ENCODE measurements at places on chromosomes 11 and 22.
A peak's percentile ranks its signal among the peaks of the same experiment; 100 is the strongest.

- peaks cover 7% of the 10 kb centered on the region for H3K27me3 ChIP-seq
- DNase-seq: no peak
- no peak overlapping the region for H3K27ac ChIP-seq
These were observed 5.2 kb downstream of the DGAT2 start for GRCh38 chr11:75773595-75774353.

DNA sequence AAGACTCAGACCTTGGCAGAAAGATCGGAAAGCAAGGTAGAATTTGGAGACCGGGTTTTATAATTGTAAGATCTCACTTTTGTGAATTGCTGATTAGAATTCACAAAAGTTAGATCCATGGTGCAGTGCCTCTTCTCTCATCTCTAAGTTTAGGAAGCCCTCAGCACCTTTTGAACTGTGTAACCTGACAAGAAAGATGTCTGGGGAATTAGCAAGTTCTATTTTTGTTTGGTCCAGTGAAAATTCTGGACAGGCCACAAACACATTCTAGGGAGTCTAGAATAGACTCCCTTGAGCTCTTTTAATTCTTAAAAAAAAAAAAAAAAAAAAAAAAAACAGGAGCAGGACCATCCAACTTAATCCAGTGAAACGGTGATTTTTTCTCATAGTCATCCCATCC is 66.1 kb downstream of the CECR2 start:
- H3K4me3 ChIP-seq: no peak overlapping the region
- H3K27ac ChIP-seq: no peak overlapping the region
- H3K36me3 ChIP-seq: no peaks in the 10 kb centered on the region
- H3K4me1 ChIP-seq: no peaks in the 10 kb centered on the region

DNA sequence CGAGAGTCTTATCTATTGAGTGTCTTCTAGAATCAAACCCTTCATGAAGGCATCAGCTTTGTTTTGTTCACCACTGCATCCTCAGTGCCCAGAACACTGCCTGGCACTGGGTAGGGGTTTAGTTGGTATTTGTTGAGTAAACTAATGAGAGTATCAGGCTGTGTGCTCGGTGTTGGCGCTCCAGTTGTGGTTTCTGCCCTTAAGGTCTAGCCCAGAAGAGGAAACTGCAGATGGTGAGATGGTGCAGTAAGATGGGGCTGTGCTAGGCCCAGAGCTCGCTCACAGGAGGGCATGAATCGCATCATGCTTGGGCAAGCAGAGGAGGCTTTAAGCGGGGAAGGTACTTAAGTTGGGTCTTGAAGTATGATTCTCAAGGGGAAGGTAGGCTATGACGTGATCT is 97.2 kb downstream of the FBXO7 start:
- H3K27ac ChIP-seq: no peak overlapping the region
- DNase-seq: no peak
- H3K4me1 ChIP-seq: peaks cover 2% of the 10 kb centered on the region
- H3K4me3 ChIP-seq: no peak overlapping the region
- H3K36me3 ChIP-seq: no peaks in the 10 kb centered on the region

DNA sequence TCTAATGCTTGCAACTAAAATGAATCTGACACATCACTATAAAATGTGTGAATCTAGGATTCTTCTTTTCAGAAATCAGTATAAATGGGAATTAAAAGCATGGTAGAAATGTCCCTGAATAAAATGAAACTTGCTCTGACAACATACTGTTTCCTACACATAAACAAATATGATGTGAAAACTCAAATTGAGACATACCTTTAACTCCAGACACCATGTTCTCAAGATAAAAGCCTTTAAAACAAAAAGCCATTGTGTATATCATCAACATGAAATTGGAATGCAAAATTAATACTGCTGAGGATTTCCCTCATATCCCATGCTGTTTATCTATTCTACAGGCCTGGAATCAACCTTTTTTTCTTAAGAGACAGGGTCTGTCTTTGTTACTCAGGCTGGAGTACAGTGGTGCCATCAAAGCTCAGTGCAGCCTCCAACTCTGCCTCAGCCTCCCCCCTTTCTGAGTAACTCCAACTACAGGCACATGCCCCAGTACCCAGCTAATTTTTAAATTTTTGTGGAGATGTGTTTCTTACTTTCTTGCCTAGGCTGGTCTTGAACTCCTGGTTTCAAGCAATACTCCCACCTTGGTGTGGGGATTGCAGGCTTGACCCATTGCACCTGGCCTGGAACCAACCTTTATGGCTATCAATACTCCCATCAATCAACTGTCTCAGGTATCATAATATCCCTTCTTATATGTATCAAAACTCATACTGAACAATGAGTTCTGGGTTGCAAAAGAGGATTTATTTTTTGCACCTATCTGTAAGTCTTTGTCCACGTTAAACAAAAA is 6.7 kb downstream of the TAF1D start:
- H3K36me3 ChIP-seq: peaks cover 99% of the 10 kb centered on the region
- peaks cover 63% of the 10 kb centered on the region for H3K4me1 ChIP-seq
- H3K27ac ChIP-seq: peak overlapping the region; percentile 98
- H3K27me3 ChIP-seq: no peaks in the 10 kb centered on the region
- H3K4me3 ChIP-seq: no peak overlapping the region

DNA sequence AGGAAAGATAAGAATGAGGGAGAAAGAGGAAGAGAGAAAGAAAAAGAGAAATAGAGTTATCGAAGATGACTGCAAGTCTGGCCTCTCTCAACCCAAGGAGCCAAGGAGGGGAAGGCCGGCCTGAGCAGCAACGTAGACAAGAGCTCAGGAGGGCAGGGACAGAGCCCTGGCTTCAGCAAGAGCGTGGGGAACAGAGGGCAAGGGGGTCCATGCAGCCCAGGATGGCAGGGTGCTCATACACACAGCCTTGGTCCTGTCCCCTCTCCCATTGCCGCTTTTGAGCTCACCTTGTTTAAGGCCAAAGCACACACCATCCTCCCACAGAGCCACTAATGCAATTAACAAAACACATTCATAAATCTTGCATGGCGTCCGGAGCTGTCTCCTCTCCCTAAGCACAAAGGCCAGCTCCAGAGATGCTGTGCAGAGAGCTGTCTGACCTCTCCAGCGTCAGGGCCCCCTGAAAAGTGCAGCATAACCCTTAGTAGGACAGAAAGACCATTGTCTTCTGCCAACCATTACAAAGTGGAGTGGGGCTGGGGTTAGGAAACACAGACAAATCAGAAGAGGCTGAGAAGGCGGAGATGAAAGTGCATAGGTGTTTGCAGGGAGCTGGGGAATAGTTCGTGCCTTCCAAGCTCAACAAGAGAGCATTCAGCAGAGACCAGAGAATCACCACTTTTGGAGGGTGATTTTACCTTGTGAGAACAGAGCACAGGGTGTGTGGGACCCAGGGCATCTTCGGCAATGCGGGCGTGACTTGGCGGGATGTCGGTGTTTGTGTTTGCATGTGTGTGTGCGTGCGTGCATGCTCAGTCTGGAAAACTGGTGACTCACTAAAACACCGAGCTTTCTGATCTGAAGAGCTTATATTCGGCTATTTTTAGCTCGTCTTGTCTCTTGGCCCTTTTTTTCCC is 28.2 kb upstream of the JAM3 start:
- no peaks in the 10 kb centered on the region for H3K27me3 ChIP-seq
- H3K4me3 ChIP-seq: no peak overlapping the region
- H3K36me3 ChIP-seq: no peaks in the 10 kb centered on the region
- no peak overlapping the region for H3K27ac ChIP-seq

- no peaks in the 10 kb centered on the region for H3K27me3 ChIP-seq
- H3K36me3 ChIP-seq: peaks cover 5% of the 10 kb centered on the region
- DNase-seq: no peak
These were observed 20.8 kb upstream of the TXNRD2 start for GRCh38 chr22:19962246-19962908.

- DNase-seq: no peak
- H3K4me1 ChIP-seq: no peaks in the 10 kb centered on the region
- H3K36me3 ChIP-seq: no peaks in the 10 kb centered on the region
- H3K4me3 ChIP-seq: no peak overlapping the region
- H3K27ac ChIP-seq: no peak overlapping the region
- no peaks in the 10 kb centered on the region for H3K27me3 ChIP-seq
These were observed 161.1 kb downstream of the BBOX1 start for GRCh38 chr11:27201454-27202302.

GRCh38 chr11:94533696-94534630 is 9.8 kb upstream of the FUT4 start:
- DNase-seq: no peak
- H3K27me3 ChIP-seq: peaks cover 47% of the 10 kb centered on the region
- H3K27ac ChIP-seq: no peak overlapping the region
- H3K4me3 ChIP-seq: no peak overlapping the region
- no peaks in the 10 kb centered on the region for H3K4me1 ChIP-seq
- H3K36me3 ChIP-seq: no peaks in the 10 kb centered on the region

- H3K4me3 ChIP-seq: no peak overlapping the region
- no peak overlapping the region for H3K27ac ChIP-seq
- H3K4me1 ChIP-seq: peaks cover 29% of the 10 kb centered on the region
- H3K36me3 ChIP-seq: no peaks in the 10 kb centered on the region
- DNase-seq: no peak
These were observed 26.9 kb downstream of the STX3 start for GRCh38 chr11:59782080-59782479.

DNA sequence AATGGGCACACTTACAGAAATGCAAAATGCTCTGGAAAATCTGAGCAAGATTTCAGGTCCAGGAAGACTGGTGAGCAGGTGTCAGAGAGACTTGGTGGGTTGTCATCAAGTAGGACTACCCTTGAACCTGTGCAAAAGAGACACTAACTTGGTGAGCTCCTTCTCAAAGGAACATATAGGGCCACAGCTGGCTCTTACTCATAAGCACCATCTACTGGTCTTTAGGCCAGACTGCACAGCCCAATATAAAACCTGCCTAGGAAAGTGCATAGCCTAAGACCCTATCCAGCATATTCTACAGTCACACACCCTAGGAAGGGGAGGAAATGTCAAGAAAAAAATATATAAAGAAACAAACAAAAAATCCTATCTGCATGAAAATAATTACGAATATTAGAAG is 18.2 kb upstream of the OR10W1 start:
- no peak overlapping the region for H3K27ac ChIP-seq
- H3K36me3 ChIP-seq: no peaks in the 10 kb centered on the region
- H3K27me3 ChIP-seq: peaks cover 24% of the 10 kb centered on the region
- H3K4me1 ChIP-seq: peaks cover 7% of the 10 kb centered on the region

DNA sequence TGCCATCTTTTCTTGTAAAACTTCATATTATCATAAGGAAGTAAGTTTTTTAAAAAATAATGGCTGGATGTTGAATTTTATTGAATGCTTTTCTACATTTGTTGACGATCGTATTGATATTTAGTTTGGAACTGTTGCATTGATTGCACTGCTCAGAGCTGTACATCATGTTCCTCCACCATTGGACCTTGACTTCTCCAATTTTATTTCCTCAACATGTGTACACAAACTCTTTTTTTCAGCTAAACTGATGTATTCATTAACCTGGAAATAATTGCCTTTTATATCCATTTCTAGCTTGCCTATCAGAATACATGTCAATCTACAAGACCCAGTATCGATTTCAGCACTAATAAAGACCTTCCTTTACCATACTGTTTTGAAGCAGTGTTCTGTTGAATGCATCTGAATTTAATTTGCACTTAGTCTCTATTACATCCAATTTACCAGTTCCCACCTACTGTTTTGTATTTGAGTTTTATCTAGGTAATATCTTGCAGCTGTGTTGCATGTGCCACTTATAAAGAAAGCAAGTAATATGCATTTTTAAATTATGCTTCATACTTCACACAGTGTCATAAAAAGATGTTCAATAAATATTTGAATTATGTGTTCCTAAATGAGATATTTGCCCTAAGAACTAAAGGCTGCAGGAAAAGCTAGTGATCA is 5.5 kb downstream of the CEP57 start:
- H3K4me1 ChIP-seq: peaks cover 21% of the 10 kb centered on the region
- no peaks in the 10 kb centered on the region for H3K27me3 ChIP-seq
- H3K27ac ChIP-seq: no peak overlapping the region
- no peak overlapping the region for H3K4me3 ChIP-seq
- H3K36me3 ChIP-seq: peaks cover 11% of the 10 kb centered on the region

DNA sequence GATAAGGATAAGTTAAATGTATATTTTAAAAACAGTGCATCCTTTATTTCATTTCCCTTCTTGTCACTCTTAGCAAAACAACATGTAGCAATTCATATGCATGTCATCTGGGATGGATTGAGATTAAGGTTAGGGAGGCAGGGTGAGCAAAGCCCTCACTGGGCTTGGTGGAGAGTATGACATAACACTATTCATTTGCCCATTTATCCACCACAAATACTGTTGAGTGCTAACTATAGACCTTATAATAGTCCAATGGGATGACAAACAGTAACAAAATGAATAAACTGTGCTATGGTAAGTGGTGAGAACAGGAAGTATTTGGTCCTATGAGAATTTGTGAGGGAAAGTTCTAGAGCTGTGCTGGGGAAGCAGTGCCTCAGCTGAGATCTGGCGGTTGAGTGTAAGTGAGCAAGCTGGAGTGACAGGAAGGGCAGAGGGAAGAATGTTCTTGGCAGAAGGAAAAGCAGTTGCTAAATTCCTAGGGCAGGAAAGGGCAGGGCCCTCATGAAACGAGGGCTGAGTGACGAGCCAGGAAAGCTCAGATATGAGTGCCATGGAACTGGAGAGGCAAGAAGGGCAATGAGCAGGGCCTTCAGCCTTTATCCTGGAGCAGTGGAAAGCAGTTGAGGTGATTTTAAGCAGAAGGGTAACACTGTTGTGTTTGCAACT is 6.7 kb downstream of the HSD17B12 start:
- no peaks in the 10 kb centered on the region for H3K27me3 ChIP-seq
- H3K36me3 ChIP-seq: peaks cover 8% of the 10 kb centered on the region
- no peak for DNase-seq
- no peak overlapping the region for H3K27ac ChIP-seq

DNA sequence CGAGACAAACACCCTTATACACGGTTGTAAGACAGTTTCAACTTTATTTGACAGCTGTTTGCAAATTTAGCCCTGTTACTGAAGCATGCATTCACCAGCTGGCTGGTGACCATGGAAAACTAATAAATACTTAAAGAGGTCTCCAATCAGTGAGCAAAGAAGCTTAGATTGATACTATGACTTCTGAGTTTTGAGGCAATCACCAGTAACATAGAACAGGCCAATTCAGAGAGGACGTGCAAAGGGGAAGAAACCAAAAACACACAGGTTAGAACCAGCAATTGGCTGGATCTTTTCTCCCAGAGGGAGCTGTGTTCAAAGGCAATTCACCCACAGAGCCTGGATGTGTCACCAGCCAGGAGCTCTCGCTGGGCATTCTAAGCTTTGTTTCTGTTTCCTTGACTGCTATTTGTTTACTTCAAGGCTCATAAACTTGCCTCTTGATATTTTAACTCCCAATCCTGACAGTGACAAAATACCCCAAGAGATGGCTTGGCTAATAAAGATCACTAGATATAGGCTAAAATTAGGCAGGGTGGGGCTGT is 113.6 kb upstream of the MTMR2 start:
- no peak overlapping the region for H3K27ac ChIP-seq
- H3K4me3 ChIP-seq: no peak overlapping the region
- peaks cover 1% of the 10 kb centered on the region for H3K4me1 ChIP-seq
